ENCODE measurements at places on chromosomes 4 and X.

- H3K36me3 ChIP-seq, result no peaks in the 10 kb centered on the region
- DNase-seq, result no peak
- H3K27ac ChIP-seq, result no peak overlapping the region
- peaks cover 18% of the 10 kb centered on the region for H3K4me1 ChIP-seq
- no peaks in the 10 kb centered on the region for H3K27me3 ChIP-seq
- H3K4me3 ChIP-seq, result no peak overlapping the region
Observed at GRCh38 chr4:81498551-81499099, 26.9 kb upstream of the RASGEF1B start.

DNA sequence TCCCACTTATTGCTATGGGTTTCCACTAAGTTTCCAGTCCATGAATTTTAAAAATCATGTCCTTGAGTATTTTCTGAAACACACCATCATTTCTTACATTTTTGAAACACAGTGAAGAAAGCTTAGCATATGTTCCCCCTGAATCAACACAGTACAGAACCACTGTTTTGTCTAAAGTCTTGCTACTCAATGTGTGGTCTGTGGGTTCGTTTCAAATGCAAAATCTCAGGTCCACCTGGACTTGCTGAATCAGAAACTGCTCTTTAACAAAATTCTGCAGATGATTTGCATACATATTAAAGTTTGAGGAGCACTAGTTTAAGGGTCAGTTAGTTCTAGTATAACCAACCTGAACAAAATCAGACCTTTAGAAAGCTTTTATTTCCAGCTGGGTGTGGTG lies 60.4 kb downstream of the SUPT20HL2 start:
- no peaks in the 10 kb centered on the region for H3K4me1 ChIP-seq
- H3K4me3 ChIP-seq, result no peak overlapping the region
- no peak overlapping the region for H3K27ac ChIP-seq
- no peak for DNase-seq
- peaks cover 2% of the 10 kb centered on the region for H3K27me3 ChIP-seq
- H3K36me3 ChIP-seq, result no peaks in the 10 kb centered on the region

- no peak overlapping the region for H3K27ac ChIP-seq
- H3K4me3 ChIP-seq, result no peak overlapping the region
- no peaks in the 10 kb centered on the region for H3K36me3 ChIP-seq
- DNase-seq, result no peak
Observed at GRCh38 chrX:30590368-30590767, 12.8 kb upstream of the TASL start.

DNA sequence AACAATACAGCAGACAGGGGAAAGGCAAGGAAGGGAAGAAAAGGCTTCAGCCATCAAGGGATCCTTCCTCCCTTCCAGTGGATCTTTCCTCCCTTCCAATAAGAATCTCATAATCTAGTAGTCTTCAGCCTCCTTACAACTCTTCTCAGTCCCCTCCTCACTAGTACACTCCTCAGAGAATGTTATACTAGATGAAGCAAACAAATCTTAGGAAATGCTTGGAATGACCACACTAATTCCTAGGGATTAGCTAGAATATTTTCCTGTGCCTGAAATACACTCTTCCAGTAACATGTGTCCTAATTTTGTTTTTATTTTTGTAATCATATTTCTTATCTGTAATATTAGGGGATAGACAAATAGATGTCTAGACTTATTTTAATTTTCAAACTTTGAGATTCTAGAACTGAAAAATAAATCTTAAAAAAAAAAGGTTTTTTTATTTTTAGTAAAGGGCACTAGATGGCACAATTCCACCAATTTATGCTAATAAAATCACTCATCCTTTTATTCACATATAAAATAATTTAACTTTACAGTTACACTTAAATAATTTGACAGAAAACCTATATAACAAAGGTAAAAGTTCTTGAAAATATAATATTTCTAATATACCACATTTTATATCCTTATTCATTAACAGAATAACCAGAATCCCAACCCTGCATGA lies 7.0 kb upstream of the STPG2 start:
- H3K27me3 ChIP-seq, result no peaks in the 10 kb centered on the region
- H3K4me1 ChIP-seq, result peaks cover 5% of the 10 kb centered on the region
- H3K36me3 ChIP-seq, result no peaks in the 10 kb centered on the region
- H3K4me3 ChIP-seq, result no peak overlapping the region
- no peak for DNase-seq

- no peak overlapping the region for H3K4me3 ChIP-seq
- H3K27me3 ChIP-seq, result no peaks in the 10 kb centered on the region
- no peak overlapping the region for H3K27ac ChIP-seq
- H3K36me3 ChIP-seq, result no peaks in the 10 kb centered on the region
- no peaks in the 10 kb centered on the region for H3K4me1 ChIP-seq
Observed at GRCh38 chr4:161892951-161893350, 270.8 kb downstream of the FSTL5 start.

GRCh38 chrX:145003443-145003842 lies 243.9 kb upstream of the SPANXN1 start:
- H3K36me3 ChIP-seq, result no peaks in the 10 kb centered on the region
- no peaks in the 10 kb centered on the region for H3K4me1 ChIP-seq
- no peak overlapping the region for H3K27ac ChIP-seq
- no peak for DNase-seq
- H3K4me3 ChIP-seq, result no peak overlapping the region

GRCh38 chrX:105567082-105567481 lies 255.3 kb upstream of the NRK start:
- no peaks in the 10 kb centered on the region for H3K27me3 ChIP-seq
- no peaks in the 10 kb centered on the region for H3K36me3 ChIP-seq
- no peak overlapping the region for H3K4me3 ChIP-seq
- DNase-seq, result no peak
- no peak overlapping the region for H3K27ac ChIP-seq

DNA sequence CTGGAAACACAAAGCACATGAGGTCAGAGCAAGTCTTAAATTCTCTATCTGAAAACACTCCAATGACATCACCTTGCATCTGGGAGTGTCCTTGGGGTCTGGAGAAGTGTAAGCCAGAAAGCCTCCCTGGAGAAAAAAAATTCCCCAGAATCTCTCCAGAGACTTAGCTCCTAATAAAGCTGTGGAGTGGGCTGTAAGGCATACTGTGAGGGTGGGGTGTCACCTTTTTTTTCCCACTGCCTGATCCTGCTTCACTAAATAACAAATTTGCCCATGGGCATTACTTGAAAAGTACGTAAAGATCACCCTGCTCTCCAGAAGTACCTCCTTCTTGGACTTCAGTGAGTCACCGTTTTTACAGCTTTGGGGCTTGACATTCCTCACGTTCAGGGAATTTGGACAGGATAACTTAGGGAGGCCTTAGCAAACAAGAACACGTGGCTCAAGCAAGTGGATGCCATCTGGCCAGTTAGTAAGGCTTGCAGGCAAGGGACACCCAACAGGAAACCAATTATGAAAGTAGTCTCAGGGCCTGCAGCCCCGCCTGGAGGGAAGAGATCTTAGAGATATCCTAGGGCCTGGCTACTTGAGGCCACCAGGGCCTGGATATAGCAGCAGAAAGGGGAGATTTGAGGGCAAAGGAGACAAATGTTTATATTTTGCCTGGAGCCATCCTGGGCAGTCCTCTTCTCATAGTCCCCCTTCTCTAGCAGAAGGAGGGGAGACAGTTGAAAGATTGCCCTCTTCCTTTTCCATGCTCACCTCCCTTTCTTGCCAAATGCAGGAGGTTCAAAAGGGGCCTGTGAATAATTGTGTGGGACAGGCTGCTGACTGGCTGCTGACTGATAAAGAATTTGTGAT lies 60.1 kb upstream of the PLAC1 start:
- H3K27me3 ChIP-seq, result peaks cover 3% of the 10 kb centered on the region
- peaks cover 11% of the 10 kb centered on the region for H3K4me1 ChIP-seq
- no peak overlapping the region for H3K27ac ChIP-seq
- no peaks in the 10 kb centered on the region for H3K36me3 ChIP-seq
- H3K4me3 ChIP-seq, result no peak overlapping the region
